Calu3 (cell line): ENCODE measurements at places on chromosomes 7 and 10.
A peak's percentile ranks its signal among the peaks of the same experiment; 100 is the strongest.

- no peaks in the 10 kb centered on the region for H3K36me3 ChIP-seq
- H3K27ac ChIP-seq: no peak overlapping the region
- no peak overlapping the region for H3K4me3 ChIP-seq
Observed at GRCh38 chr10:21807180-21807579, 196.3 kb downstream of the DNAJC1 start.

DNA sequence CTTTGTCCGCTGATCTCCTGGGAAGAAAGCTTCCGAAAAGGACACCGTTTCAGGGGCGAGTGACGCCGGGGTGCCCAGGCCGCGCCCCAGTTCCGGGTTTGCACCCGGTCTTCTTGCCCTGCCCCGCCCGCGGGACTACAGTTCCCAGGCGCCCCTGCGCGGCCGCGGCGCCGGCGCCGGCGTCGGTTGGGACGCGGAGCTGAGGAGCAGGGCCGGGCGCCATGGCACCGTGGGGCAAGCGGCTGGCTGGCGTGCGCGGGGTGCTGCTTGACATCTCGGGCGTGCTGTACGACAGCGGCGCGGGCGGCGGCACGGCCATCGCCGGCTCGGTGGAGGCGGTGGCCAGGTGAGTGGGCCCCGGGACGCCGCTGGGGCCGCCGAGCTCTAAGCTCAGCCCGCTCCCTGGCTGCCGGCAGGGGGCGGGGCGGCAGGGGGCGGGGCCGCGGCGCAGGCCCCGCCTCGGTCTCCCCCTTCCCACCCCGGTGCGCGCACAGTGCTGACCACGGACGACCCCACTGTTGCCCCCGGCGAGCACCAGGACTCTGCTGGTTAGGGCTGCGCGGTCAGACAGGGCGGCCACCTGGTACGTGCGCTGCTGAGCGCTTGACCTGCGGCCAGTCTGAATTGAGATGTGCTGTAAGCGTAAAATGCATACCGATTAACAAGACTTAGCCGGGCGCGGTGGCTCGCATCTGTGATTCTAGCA, at the start of gene LHPP:
Gene LHPP, plus strand, starts transcription at position 182 of the 706 bp plus-strand sequence. Its CDS starts 40 bp downstream, at position 222.
- peak; percentile 80 for DNase-seq
- H3K4me1 ChIP-seq: peaks cover 38% of the 10 kb centered on the region

DNA sequence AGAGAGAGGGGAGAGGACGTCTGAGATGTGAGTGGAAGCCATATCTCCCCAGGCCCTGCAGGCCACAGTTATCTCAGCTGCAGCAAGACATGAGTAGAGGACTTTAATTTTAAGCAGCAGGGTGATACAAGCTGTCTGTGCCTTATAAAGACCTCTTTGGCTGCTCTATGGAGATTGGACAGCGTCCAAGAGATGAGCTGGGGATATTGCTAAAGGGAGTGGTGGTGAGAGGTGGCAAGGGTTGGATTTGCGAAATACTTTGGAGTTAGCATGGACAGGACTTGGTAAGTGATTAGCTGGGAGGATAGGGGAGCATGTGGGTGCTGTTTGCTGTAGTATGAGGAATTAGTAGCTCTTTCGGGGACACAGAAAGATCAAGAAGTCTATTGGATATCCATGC, 191.8 kb downstream of the CACNB2 start:
- DNase-seq: no peak
- no peak overlapping the region for H3K27ac ChIP-seq
- H3K36me3 ChIP-seq: no peaks in the 10 kb centered on the region
- no peaks in the 10 kb centered on the region for H3K4me1 ChIP-seq
- no peak overlapping the region for H3K4me3 ChIP-seq

GRCh38 chr10:72906446-72906845, 12.9 kb downstream of the OIT3 start:
- no peak for DNase-seq
- no peaks in the 10 kb centered on the region for H3K36me3 ChIP-seq
- H3K27ac ChIP-seq: no peak overlapping the region
- no peaks in the 10 kb centered on the region for H3K27me3 ChIP-seq

GRCh38 chr7:158329686-158330085, 257.9 kb downstream of the PTPRN2 start:
- no peak overlapping the region for H3K27ac ChIP-seq
- no peak overlapping the region for H3K4me3 ChIP-seq
- peaks cover 11% of the 10 kb centered on the region for H3K36me3 ChIP-seq
- H3K27me3 ChIP-seq: no peaks in the 10 kb centered on the region

- H3K27me3 ChIP-seq: no peaks in the 10 kb centered on the region
- H3K27ac ChIP-seq: no peak overlapping the region
- no peaks in the 10 kb centered on the region for H3K4me1 ChIP-seq
- H3K36me3 ChIP-seq: no peaks in the 10 kb centered on the region
Observed at GRCh38 chr7:104137971-104138370, 69.8 kb downstream of the ORC5 start.

GRCh38 chr7:140062118-140062527, 628 bp downstream of the PARP12 start:
- peak overlapping the region; percentile 55 for H3K27ac ChIP-seq
- DNase-seq: no peak
- H3K36me3 ChIP-seq: peaks cover 28% of the 10 kb centered on the region
- peaks cover 37% of the 10 kb centered on the region for H3K4me1 ChIP-seq
- H3K27me3 ChIP-seq: no peaks in the 10 kb centered on the region

- H3K27me3 ChIP-seq: peaks cover 19% of the 10 kb centered on the region
- H3K27ac ChIP-seq: no peak overlapping the region
- peaks cover 32% of the 10 kb centered on the region for H3K4me1 ChIP-seq
- H3K4me3 ChIP-seq: peak overlapping the region; percentile 63
- DNase-seq: no peak
Observed at GRCh38 chr7:43757073-43757720, 1.3 kb upstream of the BLVRA start.

- H3K4me1 ChIP-seq: no peaks in the 10 kb centered on the region
- no peak overlapping the region for H3K27ac ChIP-seq
- peaks cover 92% of the 10 kb centered on the region for H3K36me3 ChIP-seq
- no peak overlapping the region for H3K4me3 ChIP-seq
Observed at GRCh38 chr10:74110120-74110519, 40.5 kb downstream of the AP3M1 start.

DNA sequence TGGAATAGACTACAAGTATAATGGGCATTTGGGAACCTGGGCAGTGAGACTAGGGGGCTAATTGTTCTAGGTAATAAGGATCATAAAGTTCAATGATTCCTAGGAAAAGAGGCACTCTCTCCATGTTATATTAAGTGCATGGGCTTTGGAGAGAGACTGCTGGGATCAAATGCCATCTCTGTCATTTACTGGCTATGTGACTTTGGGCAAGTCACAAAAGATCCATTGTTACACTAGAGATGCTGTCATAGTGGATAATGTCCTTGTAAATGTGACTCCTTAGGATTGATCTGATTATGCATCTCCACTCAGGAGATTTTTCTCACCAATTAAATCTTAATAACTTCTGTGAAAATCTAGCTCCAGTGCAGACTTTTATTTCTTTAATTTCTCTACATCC, 156.3 kb upstream of the CACNA2D1 start:
- DNase-seq: no peak
- H3K4me1 ChIP-seq: no peaks in the 10 kb centered on the region
- H3K27me3 ChIP-seq: no peaks in the 10 kb centered on the region
- no peak overlapping the region for H3K4me3 ChIP-seq
- H3K36me3 ChIP-seq: no peaks in the 10 kb centered on the region

DNA sequence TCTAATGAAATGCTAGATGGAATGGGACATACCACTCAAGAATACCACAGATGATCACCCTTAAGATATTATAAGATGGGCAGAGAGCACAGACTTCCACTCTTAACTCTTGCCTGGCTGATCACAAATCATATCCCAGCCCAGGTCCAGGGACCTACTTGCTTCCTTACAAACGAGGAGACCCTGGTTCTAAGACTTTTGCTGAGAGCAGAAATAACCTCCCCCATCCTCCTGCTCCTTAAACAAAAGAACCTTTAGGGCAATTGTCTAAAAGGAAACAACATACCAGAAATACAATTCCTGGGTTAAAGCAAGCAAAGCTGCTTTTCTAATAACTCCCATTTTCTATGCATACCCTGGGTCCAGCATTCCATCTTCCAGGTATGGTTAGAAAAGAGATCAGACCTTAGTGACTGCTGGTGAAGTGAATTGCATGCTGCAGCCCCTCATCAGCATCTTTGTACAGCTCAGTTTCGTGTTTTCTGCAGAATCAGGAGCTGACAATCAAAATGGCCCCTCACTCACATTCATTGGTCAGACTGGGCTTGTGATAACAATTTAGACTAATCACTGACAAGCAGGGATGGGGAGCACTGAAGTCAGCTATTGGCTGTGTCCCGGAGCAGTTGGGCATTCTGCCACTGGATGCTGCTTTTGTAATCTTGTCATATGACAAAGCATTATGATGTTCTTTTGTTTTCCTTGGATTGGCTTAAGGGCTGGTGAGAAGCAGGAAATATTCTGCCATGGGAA, 14.6 kb downstream of the IFIT3 start:
- H3K4me3 ChIP-seq: no peak overlapping the region
- DNase-seq: no peak
- H3K4me1 ChIP-seq: peaks cover 33% of the 10 kb centered on the region
- no peaks in the 10 kb centered on the region for H3K27me3 ChIP-seq

GRCh38 chr7:29274146-29275017, 79.8 kb downstream of the CHN2 start:
- peaks cover 43% of the 10 kb centered on the region for H3K4me1 ChIP-seq
- peaks cover 6% of the 10 kb centered on the region for H3K27me3 ChIP-seq
- no peak overlapping the region for H3K27ac ChIP-seq
- no peak overlapping the region for H3K4me3 ChIP-seq
- no peak for DNase-seq

DNA sequence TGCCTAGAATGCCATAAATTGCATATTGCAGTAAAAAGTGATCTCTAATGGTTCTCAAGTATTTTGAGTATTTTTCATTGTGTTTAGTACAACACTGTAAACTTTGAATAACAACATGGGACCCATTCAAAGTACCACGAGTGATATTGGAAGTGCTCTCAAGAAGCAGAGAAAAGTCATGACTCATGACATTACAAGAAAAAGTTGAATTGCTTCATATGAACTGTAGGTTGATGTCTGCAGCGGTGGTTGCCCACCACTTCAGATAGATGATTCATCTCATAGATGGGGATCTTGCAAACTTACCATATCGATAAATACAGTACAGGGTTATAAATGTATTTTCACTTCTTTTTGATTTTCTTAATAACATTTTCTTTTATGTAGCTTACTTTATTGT, 33.9 kb downstream of the ENTPD1 start:
- H3K27ac ChIP-seq: no peak overlapping the region
- H3K27me3 ChIP-seq: no peaks in the 10 kb centered on the region
- no peak for DNase-seq

GRCh38 chr7:95269640-95270039, 54.7 kb downstream of the PON1 start:
- no peaks in the 10 kb centered on the region for H3K4me1 ChIP-seq
- no peak for DNase-seq
- no peaks in the 10 kb centered on the region for H3K36me3 ChIP-seq
- no peak overlapping the region for H3K27ac ChIP-seq
- no peaks in the 10 kb centered on the region for H3K27me3 ChIP-seq
- H3K4me3 ChIP-seq: no peak overlapping the region

DNA sequence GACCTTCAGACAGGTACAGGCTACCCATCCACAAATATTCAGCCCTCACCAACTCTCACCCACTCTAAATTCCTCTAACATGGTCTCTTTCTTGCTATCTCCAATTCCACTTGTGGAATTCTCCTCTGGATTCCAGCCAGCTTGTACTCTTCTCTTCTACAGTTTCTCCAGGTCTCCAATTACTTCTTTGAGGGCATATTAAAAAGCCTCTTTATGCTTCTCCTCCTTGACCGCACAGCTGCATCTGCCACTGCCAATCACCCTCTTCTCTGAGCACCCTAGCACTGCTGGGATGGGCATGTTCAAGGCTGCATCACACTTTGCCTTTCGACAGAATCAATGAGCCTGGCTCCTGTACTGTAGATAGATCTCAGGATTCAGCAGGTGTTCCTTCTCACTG, 101.5 kb upstream of the ANKRD1 start:
- H3K4me1 ChIP-seq: no peaks in the 10 kb centered on the region
- no peak overlapping the region for H3K27ac ChIP-seq
- H3K36me3 ChIP-seq: no peaks in the 10 kb centered on the region
- no peak for DNase-seq
- H3K4me3 ChIP-seq: no peak overlapping the region
- H3K27me3 ChIP-seq: peaks cover 93% of the 10 kb centered on the region

DNA sequence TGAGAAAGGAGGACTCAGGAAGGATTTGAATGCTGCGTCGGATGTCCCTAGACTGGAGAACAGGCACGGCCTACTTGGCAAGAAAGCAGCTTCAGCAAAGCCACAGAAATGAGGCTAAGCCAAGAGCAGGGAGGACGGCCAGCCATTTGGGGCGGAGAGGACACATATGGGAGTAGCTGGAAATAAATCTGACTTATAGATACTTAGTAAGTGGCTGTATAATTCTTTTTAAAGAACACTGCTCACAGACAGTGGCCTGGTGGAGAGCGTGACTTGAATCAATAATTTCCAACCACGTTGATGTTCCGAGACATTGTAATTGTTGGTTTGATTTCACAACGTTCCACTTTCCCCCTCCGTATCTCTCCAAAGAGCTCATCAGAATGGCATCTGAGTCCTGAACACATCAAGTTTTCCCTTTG, 67.7 kb upstream of the JCAD start:
- H3K4me3 ChIP-seq: no peak overlapping the region
- no peak overlapping the region for H3K27ac ChIP-seq
- no peaks in the 10 kb centered on the region for H3K4me1 ChIP-seq
- peaks cover 72% of the 10 kb centered on the region for H3K27me3 ChIP-seq
- H3K36me3 ChIP-seq: no peaks in the 10 kb centered on the region
- no peak for DNase-seq

GRCh38 chr10:72349438-72349837, 5.3 kb downstream of the DNAJB12 start:
- DNase-seq: no peak
- H3K36me3 ChIP-seq: peaks cover 13% of the 10 kb centered on the region
- no peak overlapping the region for H3K4me3 ChIP-seq
- H3K27me3 ChIP-seq: no peaks in the 10 kb centered on the region

GRCh38 chr10:15369256-15370211, 1.6 kb downstream of the FAM171A1 start:
- peak overlapping the region; percentile 46 for H3K4me3 ChIP-seq
- peaks cover 84% of the 10 kb centered on the region for H3K27me3 ChIP-seq
- DNase-seq: no peak
- H3K36me3 ChIP-seq: no peaks in the 10 kb centered on the region
- H3K4me1 ChIP-seq: no peaks in the 10 kb centered on the region

DNA sequence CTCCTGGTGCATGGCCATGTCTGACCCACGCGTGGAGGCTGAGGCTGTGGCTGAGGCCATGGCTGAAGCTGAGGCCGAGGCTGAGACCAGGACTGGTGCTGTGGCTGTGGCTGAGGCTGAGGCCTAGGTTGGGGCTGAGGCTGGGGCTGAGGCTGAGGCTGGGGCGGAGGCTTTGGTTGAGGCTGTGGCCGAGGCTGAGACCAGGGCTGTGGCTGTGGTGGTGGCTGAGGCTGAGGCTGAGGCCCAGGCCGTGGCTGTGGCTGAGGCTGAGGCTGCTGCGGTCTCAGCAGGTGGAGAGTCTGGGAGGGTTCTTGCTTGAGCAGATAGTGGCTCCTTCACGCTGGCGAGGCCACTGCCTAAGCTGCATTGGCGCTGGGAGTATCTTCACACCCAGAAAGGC, 76.4 kb downstream of the WDR37 start:
- H3K4me3 ChIP-seq: no peak overlapping the region
- H3K27me3 ChIP-seq: peaks cover 8% of the 10 kb centered on the region
- DNase-seq: no peak
- peaks cover 13% of the 10 kb centered on the region for H3K36me3 ChIP-seq
